Epithelial cell of alveolus of lung (primary cell): ENCODE measurements at places on chromosomes 3 and 15. TPM values are rescaled to one million over a fixed set of nuclear protein-coding genes. Genes with fewer than 3 reads are reported as not detected.

The DNAH12 gene
- total RNA-seq: under 0.01 TPM in 1 of 2 replicates, not detected in the other

The ATP10A gene
- 0.24 and 3.0 TPM in 2 replicates for total RNA-seq

The CRYGS gene
- total RNA-seq: 0.88 and 1.0 TPM in 2 replicates

The ABCC5 gene
- 6.1 and 9.7 TPM in 2 replicates for total RNA-seq

The ILDR1 gene
- total RNA-seq: not detected in 2 replicates

The TRH gene
- total RNA-seq: not detected in 2 replicates

The XRN1 gene
- total RNA-seq: 13.4 and 20.6 TPM in 2 replicates

The CCDC39 gene
- total RNA-seq: not detected in 2 replicates

The NLGN1 gene
- total RNA-seq: 1.4 and 2.5 TPM in 2 replicates

The ZPLD1 gene
- total RNA-seq: 0.26 TPM in 1 of 2 replicates, not detected in the other

The HRG gene
- not detected in 2 replicates for total RNA-seq

The BHLHE40 gene
- total RNA-seq: 14.9 and 83.5 TPM in 2 replicates

The IQCF5 gene
- not detected in 2 replicates for total RNA-seq

The PEX5L gene
- total RNA-seq: not detected in 2 replicates
